ENCODE measurements at places on chromosomes 11 and 22. TPM values are rescaled to one million over a fixed set of nuclear protein-coding genes. Genes with fewer than 3 reads are reported as not detected.

- H3K4me1 ChIP-seq: no peaks in the 10 kb centered on the region
- H3K27me3 ChIP-seq: no peaks in the 10 kb centered on the region
- peaks cover 83% of the 10 kb centered on the region for H3K36me3 ChIP-seq
- H3K4me3 ChIP-seq: no peak overlapping the region
- no peak overlapping the region for H3K27ac ChIP-seq
Observed at GRCh38 chr11:3367221-3367620, 11.7 kb downstream of the ZNF195 start.

DNA sequence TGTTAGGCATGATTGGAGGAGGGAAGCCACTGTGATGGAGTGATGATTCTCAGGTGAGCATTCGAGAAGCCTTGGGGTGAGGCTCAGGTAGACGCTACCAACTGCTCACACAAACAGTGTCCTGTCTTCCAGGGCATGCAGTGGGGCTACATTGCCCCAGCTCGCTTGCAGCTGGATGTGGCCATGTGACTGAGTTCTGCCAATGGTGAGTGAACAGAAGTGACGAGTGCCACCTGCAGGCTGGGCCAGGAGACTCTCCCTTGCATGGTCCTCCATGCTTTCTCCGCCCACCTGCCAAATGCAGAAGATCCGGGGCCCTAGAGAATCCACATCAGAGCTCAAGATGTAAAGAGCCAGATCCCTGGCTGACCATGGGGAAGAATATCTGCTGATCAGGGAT, 195.9 kb downstream of the BCR start:
- no peaks in the 10 kb centered on the region for H3K4me1 ChIP-seq
- no peak overlapping the region for H3K27ac ChIP-seq
- H3K27me3 ChIP-seq: no peaks in the 10 kb centered on the region
- no peak overlapping the region for H3K4me3 ChIP-seq
- DNase-seq: no peak

DNA sequence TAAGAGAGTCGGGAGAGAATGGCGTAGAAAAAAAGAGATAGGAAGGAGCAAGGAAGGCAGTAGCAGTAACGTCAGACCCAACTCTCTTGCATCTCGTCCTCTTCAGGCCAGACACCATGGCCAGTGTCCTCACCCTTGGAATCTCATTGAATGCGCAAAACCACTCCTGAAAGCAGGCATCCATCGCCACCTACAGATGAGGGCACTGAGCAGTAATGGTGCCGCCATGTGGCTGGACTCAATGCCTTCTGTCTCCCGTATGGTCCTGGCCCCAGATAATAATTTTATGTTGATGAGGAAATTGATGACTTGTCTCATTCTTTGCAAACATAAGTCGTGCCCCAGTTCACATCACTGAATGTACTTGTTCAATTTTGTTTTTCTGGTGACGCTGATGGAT, 17.8 kb upstream of the ALX4 start:
- no peaks in the 10 kb centered on the region for H3K4me1 ChIP-seq
- no peaks in the 10 kb centered on the region for H3K27me3 ChIP-seq
- H3K36me3 ChIP-seq: no peaks in the 10 kb centered on the region
- H3K4me3 ChIP-seq: no peak overlapping the region
- no peak overlapping the region for H3K27ac ChIP-seq

GRCh38 chr11:121478226-121478894, 25.6 kb upstream of the SORL1-AS1 start:
- H3K27ac ChIP-seq: no peak overlapping the region
- H3K27me3 ChIP-seq: no peaks in the 10 kb centered on the region
- H3K36me3 ChIP-seq: no peaks in the 10 kb centered on the region
- no peak for DNase-seq

DNA sequence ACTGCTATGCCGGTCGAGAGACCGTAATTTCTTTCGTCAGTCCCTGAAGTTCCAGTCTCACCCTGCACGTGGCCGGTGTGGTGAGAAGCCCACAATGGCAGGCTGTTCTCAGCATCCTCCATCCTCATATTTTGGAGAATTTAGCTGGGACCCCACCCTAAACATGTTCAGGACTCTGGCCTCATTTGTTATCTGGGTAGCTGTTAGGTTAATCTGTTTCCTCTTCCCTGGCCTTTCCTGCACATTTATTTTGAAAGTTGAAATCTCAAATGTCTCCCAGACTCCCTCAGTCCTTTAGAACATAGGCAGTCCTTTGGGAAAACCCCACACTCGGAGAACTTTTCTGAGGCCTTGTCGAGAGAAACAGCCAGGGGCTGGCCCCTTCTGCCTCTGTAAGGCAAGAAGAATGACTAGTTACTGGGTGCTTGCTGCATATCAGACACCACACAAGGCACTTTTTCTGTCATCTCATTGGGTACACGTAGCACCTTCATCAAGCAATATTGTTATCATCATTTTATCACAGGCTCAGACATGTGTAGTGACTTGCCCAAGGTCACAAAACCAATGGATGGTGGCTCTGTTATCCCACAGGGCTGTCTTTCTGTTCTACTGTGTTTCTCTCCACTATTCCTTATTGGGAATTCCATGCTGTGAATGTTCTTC, 109.3 kb upstream of the CRYBB3 start:
- no peak overlapping the region for H3K27ac ChIP-seq
- no peaks in the 10 kb centered on the region for H3K36me3 ChIP-seq
- no peak for DNase-seq
- H3K4me3 ChIP-seq: no peak overlapping the region

GRCh38 chr11:94129512-94130297, 1.1 kb downstream of the PANX1 start:
- H3K36me3 ChIP-seq: no peaks in the 10 kb centered on the region
- DNase-seq: peak; percentile 49
- H3K27ac ChIP-seq: peak overlapping the region; percentile 97
- H3K27me3 ChIP-seq: no peaks in the 10 kb centered on the region

DNA sequence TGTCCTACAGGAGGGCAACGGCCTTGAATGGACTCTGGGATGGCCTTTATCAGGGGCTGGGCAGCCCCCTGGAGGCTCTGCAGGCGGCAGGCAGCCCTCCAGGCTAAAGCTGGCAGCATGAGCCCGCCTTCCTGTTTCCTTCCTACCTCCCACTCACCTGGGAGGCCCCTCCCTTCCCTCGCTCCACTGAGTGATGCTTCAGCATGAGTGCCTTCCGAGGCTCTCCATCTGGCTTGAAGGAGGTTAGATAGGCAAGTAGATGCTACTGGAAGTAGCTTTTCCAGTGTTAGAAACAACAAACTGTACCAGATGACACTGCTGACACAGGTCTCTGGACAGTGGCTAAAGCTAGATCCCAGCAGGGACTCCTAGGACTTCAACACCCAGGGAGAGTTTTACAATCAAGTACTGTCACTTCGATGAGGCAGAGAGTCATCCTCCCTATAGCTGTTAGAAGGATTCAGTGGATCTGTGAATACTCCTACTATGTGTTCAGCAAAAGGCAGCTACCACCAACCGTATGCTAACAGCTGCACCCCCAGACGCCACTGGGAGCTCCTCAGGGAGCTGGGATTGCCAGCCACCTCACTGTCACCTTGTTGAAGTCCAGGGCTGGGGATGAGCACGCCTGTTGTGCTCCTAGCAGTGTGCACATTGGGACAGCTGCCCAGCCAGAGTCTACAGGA, 4.1 kb upstream of the SLC25A1 start:
- no peaks in the 10 kb centered on the region for H3K27me3 ChIP-seq
- H3K27ac ChIP-seq: no peak overlapping the region
- no peak overlapping the region for H3K4me3 ChIP-seq
- no peaks in the 10 kb centered on the region for H3K36me3 ChIP-seq
- no peak for DNase-seq
- H3K4me1 ChIP-seq: peaks cover 17% of the 10 kb centered on the region

GRCh38 chr11:66219846-66220565, 48.4 kb upstream of the RAB1B start:
- no peaks in the 10 kb centered on the region for H3K27me3 ChIP-seq
- H3K4me1 ChIP-seq: no peaks in the 10 kb centered on the region
- H3K36me3 ChIP-seq: peaks cover 75% of the 10 kb centered on the region
- DNase-seq: no peak
- H3K27ac ChIP-seq: no peak overlapping the region

DNA sequence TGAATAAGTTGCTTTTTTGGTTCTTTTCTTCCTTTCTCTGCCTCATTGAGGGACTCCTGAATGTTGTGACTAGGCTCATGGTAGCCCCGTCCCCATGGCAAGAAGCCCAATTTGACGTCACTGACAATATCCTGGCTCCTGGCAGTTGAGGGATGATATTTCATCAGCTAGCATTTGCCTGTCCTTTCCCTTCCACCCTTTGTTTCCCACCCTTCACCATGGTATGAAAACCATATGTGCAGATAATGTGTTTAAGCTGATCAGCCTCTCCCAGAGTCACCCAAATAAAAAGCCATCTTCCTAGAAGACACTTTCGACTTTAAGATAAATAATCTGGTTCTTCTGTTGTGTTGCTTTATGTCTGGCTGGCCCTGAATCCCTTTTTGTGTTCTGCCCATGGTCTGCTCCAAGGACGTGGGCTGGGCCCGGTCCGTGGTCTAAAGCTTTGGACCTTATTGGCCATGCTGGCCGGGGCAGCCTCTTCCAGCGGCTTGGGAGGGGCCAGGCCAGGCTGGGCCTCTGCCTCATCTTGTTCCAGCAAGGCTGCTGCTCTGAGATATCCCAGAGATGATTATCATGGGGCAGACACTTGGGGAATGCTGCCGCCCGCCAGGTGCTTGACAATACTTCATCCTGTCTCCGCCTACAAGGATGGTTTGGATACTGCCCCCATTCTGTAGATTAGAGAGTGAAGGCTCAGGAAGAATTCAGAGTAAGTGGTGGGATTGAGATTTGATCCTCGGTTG, 5.1 kb downstream of the TSPAN18 start:
- peak overlapping the region; percentile 48 for H3K27ac ChIP-seq
- no peaks in the 10 kb centered on the region for H3K36me3 ChIP-seq
- DNase-seq: no peak
- peaks cover 10% of the 10 kb centered on the region for H3K27me3 ChIP-seq

DNA sequence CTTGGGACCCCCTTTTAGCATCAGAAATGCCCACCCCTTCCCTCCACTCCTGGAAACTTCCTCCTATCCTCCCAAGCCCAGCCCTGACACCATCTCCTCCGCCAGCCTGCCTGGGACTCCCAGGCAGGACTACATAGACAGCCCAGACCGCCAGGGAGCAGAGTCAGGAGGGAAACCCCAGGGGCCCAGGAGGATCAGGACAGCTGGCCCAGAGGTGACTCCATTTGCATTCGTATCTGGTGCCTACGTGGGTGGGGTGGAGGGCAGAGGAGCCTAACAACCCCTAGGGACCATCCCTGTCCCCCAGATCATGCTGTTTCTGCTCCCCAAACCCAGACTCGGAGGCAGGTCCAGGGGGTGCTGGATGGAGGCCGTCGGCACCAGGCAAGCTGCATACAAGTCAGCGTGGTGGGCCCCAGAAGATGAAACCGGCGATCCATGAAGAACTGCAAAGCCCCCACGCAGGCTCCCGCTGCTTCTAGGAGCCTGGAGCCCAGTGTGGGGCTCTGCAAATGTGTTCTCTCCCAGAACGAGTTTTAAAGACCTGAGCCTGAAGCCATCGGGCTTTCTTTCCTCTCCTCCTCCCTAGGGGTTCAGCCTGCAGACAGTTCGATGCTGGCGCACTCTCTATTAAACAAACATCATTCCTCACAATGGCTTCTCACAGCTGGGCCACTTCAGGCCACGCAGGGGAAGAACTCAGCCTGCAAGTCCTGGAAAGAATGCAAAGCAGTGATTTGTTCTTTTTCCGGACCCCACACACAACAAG, 1506.8 kb downstream of the BRD1 start:
- no peaks in the 10 kb centered on the region for H3K27me3 ChIP-seq
- H3K27ac ChIP-seq: no peak overlapping the region
- H3K4me1 ChIP-seq: no peaks in the 10 kb centered on the region
- no peak overlapping the region for H3K4me3 ChIP-seq

- no peaks in the 10 kb centered on the region for H3K4me1 ChIP-seq
- no peak overlapping the region for H3K27ac ChIP-seq
- DNase-seq: peak; percentile 70
- no peaks in the 10 kb centered on the region for H3K27me3 ChIP-seq
Observed at GRCh38 chr22:44738347-44738715, 14.0 kb upstream of the ARHGAP8 start.

GRCh38 chr11:44205352-44205751, 104.6 kb downstream of the ALX4 start:
- H3K4me1 ChIP-seq: no peaks in the 10 kb centered on the region
- H3K27me3 ChIP-seq: no peaks in the 10 kb centered on the region
- H3K4me3 ChIP-seq: no peak overlapping the region
- no peak for DNase-seq
- peaks cover 37% of the 10 kb centered on the region for H3K36me3 ChIP-seq
- no peak overlapping the region for H3K27ac ChIP-seq

DNA sequence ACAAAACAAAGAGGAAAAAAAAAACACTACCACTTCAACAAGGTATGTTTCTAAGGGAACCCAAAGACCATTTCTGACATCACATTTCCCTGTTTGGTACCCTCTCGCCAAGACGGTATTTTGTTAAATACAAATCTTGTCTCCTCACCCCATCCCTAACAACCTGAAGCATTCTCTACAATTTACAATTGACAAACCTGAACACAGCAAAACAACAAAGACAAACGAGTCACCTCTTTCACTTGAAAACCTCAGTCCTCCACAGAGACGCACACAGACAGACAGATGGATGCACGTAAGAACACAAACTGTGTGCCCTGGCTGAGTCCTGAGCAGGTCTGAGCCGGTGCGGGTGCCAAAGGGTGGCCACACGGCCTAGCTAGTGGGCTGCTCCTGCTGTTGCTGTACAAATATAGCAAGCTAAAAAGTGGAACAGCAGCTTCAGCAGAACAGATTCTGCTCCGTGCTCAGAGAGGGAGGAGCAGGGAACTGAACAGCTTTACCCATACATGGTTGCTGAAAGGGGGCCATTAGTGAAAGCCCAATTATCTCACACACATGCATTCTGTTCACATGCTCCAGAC, 28.5 kb downstream of the CELF1 start:
- no peaks in the 10 kb centered on the region for H3K27me3 ChIP-seq
- peak; percentile 52 for DNase-seq
- no peak overlapping the region for H3K4me3 ChIP-seq
- H3K36me3 ChIP-seq: no peaks in the 10 kb centered on the region
- peak overlapping the region; percentile 71 for H3K27ac ChIP-seq
- peaks cover 74% of the 10 kb centered on the region for H3K4me1 ChIP-seq

DNA sequence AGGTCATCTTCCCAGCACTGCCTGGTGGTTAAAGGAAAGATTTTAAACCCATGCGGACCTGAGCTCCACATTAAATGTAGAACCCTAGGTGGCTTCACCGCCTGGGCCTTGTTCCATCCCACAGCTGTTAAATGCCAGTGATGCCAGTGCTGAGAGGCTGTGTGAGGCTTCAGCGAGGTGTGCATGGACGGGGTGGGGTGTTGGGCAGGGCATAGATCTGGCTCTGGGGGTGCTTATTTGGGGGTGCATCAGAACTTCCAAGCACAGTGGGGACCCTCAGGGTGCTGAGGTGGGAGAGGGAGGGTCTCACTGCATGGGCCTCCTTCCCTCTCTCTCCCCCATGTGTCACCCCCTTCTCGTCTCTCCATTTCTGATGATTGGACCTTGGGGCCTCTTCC, 90.1 kb upstream of the B3GAT1 start:
- DNase-seq: no peak
- no peaks in the 10 kb centered on the region for H3K27me3 ChIP-seq
- H3K27ac ChIP-seq: no peak overlapping the region
- H3K36me3 ChIP-seq: no peaks in the 10 kb centered on the region
- no peak overlapping the region for H3K4me3 ChIP-seq

GRCh38 chr11:122241566-122241965, 125.6 kb upstream of the BLID start:
- no peak overlapping the region for H3K4me3 ChIP-seq
- H3K27me3 ChIP-seq: no peaks in the 10 kb centered on the region
- no peak for DNase-seq
- no peaks in the 10 kb centered on the region for H3K4me1 ChIP-seq

The SCN4B gene
- total RNA-seq: 5.5 TPM

The SHISAL1 gene
- 0.15 TPM for total RNA-seq

The ANAPC15 gene
- 34.2 TPM for total RNA-seq

The MOB2 gene
- total RNA-seq: 34.7 TPM

The SEPTIN3 gene
- 1.6 TPM for total RNA-seq

Data from upper lobe of left lung (tissue), 6 donors.